Fibroblast of lung (primary cell): ENCODE measurements at places on chromosomes 3 and 15.
A peak's percentile ranks its signal among the peaks of the same experiment; 100 is the strongest.

DNA sequence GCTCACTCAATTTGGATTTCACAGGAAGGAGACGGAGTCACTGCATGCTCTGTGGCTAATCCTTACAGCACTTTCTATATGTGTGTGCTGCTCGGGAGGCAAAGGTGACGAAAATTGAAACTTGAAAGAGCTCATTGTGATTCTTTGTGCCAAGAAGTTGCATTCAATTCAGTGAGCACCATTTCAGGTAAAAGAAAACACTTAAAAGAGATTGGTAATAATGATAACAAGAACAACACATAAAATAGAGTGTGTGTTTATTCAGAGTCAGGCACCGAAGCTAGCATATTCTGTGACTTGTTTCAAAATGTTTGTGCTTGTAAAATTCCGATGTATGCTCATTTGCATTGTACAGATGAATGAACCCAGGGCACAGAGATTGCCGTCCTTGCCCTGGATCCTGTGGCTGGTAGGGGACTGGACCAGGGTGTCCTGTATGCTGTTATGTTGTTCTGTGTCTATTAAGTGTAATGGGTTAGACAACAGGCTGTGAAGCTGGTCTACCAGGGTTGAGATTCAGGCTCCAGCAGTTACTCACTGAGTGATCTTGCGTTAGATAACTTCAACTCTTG lies 193.3 kb upstream of the PROK2 start:
- no peak for DNase-seq

DNA sequence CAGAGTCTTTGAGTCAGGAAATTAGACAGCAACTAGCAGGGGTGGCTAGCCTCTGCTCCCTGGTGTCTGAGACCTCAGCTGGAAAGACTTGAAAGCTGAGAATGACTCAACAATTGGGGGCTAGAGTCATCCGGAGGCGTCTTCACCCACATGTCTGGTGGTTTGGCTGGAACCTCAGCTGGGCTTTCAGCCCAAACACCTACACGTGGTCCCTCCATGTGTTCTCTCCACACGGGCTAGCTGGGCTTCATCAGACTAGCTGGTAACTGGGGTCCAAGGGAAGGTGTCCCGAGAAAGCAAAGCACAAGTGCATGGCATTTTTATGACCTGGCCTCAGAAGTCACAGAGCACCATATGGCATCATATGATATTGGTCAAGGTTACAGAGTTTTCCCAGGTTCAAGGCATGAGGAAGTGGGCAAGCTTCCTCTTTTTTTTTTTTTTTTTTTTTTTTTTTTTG lies 19.9 kb upstream of the ABHD2 start:
- peak; percentile 84 for DNase-seq

GRCh38 chr3:124966521-124967445 lies 32.2 kb upstream of the MUC13 start:
- no peak for DNase-seq

GRCh38 chr15:99143242-99143641 lies 38.4 kb downstream of the SYNM start:
- DNase-seq: no peak

GRCh38 chr15:68354923-68355322 lies 77.0 kb downstream of the ITGA11 start:
- DNase-seq: peak; percentile 99

- DNase-seq: no peak
These were observed 215.6 kb downstream of the LPP start for GRCh38 chr3:188369526-188369925.

DNA sequence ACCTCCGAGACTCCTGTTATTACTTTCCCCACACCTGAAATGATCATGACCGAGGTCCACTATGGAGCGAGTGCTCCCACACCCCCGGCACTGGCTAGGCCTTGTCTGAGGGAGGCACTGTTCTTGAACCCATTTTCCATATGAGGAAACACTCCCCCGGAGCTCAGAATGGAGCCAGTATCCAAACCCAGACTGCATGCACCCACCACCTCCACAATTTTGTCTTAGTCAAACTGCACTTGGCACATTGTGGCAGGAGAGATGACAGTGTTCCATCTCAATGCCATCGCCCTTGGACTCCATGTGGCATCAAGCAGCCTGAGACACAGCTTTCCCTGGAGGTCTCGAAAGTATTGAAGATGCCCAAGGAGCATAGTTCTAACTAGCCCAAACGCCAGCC lies 154.1 kb downstream of the NUP210 start:
- DNase-seq: no peak

DNA sequence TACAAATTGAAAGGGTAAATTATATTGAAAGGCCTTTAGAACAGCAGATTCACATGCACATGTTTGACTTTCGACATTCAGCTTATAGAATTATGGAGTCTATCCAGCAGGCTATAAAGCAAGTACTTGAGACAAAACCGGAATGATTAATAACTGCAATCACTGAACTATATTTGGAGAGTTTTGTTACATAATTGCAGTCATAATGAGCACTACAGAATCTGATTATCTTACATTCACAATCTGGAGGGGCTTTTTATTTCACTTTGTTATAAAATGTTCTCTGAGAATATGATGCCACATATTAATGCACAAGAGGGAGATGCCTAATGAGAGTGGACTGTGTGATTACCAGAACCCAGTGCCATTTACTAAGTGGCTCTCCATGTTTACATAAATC lies 64.3 kb downstream of the NSUN3 start:
- no peak for DNase-seq

- DNase-seq: peak; percentile 83
These were observed 121.6 kb downstream of the EEFSEC start for GRCh38 chr3:128274837-128275236.

- peak; percentile 91 for DNase-seq
These were observed 58.1 kb downstream of the CD200 start for GRCh38 chr3:112390783-112391641.

GRCh38 chr3:46406788-46407611 lies at the start of the genes CCR5AS and CCRL2:
Gene CCR5AS, minus strand, starts transcription at chr3:46407066.
Gene CCRL2, plus strand, starts transcription at chr3:46407259. Its CDS starts 821 bp downstream, at chr3:46408080.
- peak; percentile 61 for DNase-seq

GRCh38 chr3:197355713-197356112 lies 57.3 kb upstream of the DLG1 start:
- no peak for DNase-seq

DNA sequence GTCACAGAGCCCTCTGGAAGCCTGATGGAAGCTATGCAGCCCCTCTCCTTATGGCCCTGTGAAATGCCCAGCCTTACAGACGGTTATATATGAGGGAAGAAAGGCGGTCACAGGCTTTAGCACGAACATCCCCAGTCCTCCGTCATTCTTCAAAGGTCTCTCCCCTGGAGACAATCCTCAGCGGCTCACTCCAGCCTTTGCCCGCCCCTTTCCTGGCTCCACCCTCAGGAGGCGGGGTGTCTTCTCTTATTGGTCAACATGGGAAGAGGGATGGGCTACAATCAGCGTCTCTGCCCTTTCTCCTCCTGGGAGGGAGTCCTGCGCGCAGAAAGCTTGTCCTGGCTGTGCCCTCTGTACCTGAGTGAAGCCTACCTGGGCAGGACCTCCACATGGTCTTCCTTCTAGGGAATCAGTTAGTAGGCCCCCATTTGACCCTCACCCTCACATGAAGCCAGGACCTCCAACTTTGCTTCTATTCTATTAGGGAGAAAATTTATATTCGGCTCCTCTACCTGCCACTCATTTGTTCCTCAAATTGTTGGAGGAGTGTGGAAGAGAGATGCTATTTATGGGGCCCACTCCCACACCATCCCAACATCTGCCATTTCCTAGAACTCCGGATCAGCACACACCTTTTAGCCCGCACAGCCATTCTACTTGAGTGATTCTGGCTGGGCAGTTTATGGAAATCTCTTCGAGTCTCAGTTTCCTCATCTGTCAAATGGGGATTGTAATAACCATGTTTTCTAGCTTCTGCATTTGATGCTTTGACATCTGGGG lies 112.9 kb upstream of the SLC6A11 start:
- no peak for DNase-seq

- peak; percentile 38 for DNase-seq
These were observed 18.3 kb downstream of the THBS1 start for GRCh38 chr15:39598958-39599845.

DNA sequence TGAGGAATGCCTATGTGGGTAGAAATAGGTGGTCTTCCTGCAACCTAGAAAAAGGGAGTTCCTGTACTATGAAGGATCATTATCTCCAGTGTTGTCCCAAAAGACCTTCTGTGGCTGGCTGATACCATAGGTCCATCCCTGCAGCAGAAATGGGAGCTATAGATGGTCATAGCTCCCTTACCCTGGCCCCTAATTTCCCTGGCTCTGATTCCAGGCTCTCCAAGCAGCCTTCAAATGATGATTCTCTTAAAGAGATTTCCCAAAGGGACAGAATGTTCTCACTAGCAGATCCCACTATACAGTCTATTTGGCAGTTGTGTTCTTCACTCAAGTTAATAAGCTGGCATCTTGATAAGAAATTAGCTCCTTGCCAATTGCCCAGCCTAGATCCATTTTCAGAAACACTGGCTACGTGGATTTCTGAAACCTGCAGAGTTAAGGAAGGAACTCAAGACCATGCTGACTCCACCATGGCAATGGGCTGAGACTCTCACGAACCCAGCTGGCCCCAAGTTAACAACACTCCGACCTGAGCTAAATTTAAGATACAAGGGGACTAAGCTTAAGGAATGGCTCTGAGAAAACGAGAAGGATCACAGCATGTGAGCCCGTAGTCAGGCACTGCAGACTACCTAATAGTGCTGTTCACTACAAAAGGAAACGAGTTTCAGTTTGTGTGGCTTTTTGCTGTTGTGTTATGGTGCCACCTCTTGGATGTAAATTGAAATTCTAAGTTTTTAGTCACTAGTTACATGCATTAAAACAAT lies 11.4 kb downstream of the C15orf40 start:
- DNase-seq: peak; percentile 60

GRCh38 chr3:76034649-76035048 lies 249.3 kb upstream of the ZNF717 start:
- DNase-seq: no peak

GRCh38 chr3:129046037-129046731 lies 14.4 kb upstream of the GP9 start:
- no peak for DNase-seq

DNA sequence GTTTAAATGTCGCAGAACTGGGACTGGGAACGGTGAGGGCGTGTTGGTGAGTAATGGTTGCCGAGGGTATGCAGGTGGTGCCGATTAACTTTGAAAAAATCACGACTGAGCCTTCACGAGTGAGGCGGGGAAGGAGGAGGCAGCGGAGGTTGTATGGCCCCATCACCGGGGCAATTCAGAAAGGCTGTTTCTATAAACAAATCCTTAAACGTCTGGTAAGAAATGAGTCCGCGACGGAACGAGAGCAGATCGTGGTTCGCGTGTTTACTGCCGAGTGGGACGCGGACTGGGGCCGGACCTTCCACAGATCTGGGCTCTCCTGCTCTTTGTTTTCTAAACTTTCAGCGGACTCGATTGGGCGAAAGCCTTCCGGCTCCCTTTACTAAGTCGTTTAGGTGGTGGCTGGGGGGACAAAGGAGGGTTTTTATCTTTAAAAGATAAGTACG lies 2.7 kb downstream of the IGF1R start:
- DNase-seq: peak; percentile 39

DNA sequence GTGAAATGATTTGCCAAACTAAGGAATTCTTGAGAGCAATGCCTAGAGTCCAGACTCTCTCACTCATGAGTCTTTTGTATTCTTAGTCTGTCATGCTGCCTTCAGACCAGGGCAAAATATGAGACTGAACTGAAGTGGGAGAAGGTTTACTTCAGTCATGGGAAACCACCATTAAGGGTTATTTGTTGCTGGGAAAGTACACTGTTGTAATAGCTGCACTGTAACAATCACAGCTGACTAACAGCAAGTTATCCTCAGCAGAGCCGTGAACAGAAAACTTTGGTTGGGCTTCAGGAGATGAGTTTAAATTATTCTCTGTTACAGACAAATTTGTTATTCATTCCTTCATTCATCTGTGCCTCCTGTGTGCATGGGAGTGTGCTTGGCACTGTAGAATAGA lies 258.5 kb downstream of the ROBO2 start:
- no peak for DNase-seq

DNA sequence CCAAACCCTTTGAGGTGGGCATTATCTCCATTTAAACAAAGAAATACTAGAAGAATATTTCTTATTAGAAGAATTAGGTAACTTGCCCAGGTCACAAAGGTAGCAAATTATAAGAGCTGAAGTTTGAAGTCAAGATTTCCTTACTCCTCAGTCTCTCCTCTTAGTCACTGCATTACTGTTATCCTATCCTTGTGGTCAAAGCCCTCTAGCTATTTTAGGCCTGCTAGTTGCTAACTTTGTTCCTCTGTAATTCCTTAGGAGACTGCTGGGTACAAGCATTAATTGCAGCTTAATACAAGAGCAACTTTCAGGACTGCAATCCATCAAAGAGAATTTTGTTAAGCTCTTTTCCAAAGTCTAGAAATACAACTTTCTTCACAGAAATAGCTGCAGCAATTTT lies 528.2 kb downstream of the ZIC1 start:
- peak; percentile 59 for DNase-seq

- DNase-seq: no peak
These were observed 7.2 kb downstream of the FEM1B start for GRCh38 chr15:68284616-68285258.

- DNase-seq: no peak
These were observed 45.5 kb upstream of the TNFSF10 start for GRCh38 chr3:172568701-172569100.

- DNase-seq: peak; percentile 92
These were observed 14.1 kb downstream of the IL17RD start for GRCh38 chr3:57151021-57151449.

DNA sequence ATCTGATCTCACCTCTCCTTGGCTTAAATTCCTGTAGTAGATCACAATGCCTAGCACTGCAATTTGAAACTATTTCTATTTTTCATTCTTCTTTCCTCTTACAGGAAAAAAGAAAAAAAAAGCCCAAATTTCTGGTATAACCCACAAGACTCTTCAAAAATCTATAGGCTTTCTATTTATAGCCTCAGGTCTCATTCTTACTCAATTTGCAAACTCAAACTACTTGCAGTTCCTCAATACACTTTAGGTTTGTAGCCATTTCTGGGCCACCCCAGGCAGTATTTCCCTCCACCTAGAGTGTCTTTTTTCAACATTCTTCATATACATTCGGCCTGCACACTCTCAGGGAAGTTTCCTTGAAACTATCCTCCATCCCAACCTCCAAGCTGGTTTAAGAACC lies 169.0 kb downstream of the TBC1D5 start:
- no peak for DNase-seq

- DNase-seq: no peak
These were observed 7.2 kb downstream of the RNF13 start for GRCh38 chr3:149820183-149820582.

GRCh38 chr3:117809186-117810081 lies 1099.9 kb downstream of the TUSC7 start:
- DNase-seq: no peak

DNA sequence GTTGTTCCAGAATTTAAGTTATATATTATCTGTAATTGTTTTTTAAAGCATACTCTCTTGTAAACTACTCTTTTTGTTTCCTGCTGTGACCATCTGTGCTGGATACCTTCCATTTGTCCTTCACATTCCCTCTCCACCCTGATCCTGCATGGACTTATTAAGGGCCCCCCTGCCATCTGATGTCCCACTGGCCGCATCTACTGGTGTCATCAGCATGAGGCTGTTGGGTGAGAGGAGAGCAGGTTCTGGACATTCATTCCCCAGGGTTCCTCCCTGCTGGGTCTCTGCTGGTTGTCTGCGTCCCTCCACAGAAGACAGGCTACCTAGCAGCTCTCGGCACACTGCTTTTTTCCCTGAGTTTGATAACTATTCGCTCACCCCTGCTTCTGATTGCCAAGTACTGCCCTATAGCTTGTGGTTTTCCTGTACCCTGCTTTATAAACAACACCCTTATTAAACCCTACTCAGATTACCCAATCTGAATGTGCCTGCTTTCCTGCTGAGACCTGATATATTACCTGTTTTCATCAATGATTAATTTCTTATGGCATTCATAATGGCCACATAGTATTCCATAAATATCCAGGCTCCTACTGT lies 7.7 kb downstream of the CMTM8 start:
- DNase-seq: no peak
